ENCODE measurements at places on chromosomes 5 and 9.

DNA sequence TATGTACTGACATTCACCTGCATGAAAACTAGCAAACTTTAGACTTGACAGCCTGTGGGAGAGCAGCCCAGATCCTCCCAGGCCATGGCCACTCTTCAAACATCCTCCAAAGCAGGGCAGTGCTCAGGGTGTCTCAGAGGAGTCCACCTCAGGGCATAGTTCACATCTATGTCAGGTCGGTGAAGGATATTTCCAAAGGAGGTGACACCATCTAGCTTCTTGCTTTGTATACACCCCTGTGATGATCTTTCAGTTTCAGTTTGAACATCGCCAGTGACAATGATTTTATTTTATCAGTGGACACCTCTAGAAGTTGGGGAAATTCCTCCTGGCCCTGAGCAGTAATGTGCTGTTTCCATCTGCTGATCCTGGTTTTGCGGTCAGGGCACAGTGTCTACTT lies 20.1 kb downstream of the CDK20 start:
- DNase-seq: no peak

DNA sequence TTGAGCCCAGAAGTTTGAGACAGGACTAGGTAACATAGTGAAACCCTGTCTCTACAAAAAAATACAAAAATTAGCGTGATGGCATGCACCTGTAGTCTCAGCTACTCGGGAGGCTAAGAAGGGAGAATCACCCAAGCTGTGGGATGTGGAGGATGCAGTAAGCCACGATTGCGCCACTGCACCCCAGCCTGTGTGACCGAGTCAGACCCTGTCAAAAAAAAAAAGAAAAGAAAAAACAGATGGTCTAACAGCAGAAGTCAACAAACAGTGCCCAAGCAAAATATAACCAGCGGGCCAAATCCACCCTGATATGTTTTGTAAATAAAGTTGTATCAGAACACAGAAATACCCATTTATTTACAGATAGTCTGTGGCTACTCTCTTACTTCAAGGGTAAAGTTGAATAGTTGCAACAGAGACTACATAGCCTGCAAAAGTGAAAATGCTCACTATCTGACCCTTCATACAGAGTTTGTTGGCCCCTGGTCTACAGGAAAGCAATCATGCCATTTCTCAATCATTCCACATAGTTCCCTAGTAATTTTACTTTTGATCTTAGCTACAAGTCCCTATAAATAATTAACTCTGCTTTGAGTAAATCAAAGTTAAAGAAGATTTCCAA lies 383.7 kb downstream of the TLE1 start:
- no peak for DNase-seq

GRCh38 chr9:95181226-95181818 lies 136.2 kb downstream of the FANCC start:
- no peak for DNase-seq

GRCh38 chr9:101342595-101342994 lies 42.2 kb downstream of the BAAT start:
- no peak for DNase-seq

DNA sequence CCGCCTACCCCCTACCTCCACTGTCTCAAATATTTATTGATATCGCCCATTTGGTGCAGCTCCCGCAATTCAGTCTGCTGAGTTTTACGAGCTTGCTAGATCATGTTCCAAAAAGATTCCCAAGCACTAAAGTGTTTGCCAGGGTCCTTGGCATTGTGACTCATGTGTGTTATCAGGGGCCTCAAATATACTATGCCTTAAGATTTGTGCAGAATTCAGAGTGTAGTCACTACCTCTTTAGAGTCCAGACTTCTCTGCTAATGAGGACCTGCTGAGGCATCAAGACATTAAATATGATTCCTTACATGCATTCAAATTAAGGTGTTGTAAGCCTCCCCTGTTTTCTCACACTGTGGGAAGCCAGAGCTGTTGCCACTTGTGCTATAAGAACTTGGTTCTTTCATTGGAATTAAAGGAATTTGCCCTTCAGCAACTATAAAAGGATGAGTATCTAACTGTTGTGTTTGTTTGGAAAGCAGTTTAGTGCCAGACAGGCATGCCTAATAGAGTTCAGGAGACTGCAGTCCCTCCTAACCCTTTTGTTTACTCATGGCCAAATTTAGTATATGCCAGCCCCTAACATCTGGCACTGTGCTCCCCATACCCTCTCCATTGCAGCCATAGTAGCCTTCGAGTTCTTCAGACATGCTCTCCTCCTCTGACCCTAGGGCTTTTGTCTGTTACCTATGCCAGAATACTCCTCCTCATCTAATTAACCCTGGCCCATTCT lies 316.4 kb downstream of the NR3C1 start:
- DNase-seq: no peak

GRCh38 chr9:96122751-96123150 lies 179.2 kb downstream of the HSD17B3 start:
- no peak for DNase-seq

DNA sequence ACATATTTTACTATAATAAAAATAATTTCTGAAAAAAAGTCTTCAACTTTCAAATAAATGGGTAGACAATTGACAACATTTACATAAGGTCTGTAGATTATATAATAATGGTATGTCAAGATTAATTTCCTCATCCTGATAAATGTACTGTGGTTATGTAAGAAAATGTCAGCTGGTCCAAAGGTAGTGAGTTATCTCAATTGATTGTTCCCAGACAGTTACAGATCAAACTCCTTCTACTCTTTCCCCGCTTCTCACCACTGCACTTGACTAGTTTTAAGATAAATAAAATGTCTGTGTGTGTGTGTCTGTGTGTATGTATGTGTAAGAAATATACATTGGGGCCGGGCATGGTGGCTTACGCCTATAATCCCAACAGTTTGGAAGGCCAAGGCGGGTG lies 16.4 kb upstream of the MARCHF6 start:
- DNase-seq: no peak

- no peak for DNase-seq
Measured at GRCh38 chr5:73312146-73312871, 136.3 kb downstream of the FOXD1 start.

GRCh38 chr5:160921-161802 lies 30.1 kb upstream of the LRRC14B start:
- DNase-seq: no peak

- DNase-seq: no peak
Measured at GRCh38 chr9:105713260-105714019, 19.1 kb downstream of the TMEM38B start.

GRCh38 chr9:130336027-130336610 lies 70.6 kb downstream of the HMCN2 start:
- DNase-seq: no peak

- no peak for DNase-seq
Measured at GRCh38 chr9:134809292-134809691, 71.3 kb upstream of the FCN2 start.

GRCh38 chr5:118325931-118326330 lies 662.4 kb downstream of the DTWD2 start:
- no peak for DNase-seq

- DNase-seq: no peak
Measured at GRCh38 chr9:17380126-17380861, 198.6 kb upstream of the SH3GL2 start.

DNA sequence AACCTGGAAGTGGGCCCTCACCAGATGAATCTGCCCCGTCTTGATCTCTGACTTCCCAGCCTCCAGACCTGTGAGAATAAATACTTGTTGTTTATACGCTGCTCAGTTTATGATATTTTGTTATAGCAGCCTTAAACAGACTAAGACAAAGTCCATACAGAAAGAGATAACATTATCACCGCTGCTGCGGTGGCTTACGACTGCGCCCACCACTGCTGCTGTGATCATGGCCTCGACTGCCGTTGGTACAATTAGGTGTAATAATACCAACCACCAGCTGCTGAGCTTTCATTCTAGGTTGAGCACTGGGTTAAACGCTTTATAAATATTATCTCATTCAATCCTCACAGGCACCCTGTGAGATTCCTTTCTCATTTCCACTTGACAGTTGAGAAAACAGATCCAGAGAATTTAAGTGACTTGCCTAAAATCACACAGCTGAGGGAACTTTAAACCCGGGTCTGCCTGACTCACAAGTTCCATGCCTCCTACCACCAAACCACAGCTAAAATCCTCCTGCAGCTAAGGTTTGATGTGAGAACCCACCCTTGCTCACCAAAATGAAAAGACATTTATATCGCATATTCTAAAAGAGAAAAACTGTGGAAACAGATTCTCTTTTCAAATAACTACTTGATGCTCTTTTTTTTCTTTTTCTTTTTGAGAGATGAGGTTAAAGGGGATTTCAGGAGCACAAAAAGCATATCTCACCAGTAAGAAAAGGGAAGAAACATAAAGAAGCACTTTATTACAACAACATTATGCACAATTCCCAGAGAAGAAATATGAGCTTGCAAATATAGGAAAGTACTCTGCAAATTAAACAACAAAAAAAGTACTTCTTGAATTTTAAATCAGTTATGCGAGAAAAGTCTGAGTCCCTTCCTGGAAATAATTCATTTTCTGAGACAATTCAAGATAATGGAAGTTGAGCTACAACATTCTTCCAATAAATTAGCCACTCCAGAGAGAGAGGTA lies 23.9 kb downstream of the GOLM1 start:
- no peak for DNase-seq

- no peak for DNase-seq
Measured at GRCh38 chr5:122933956-122934355, 88.5 kb downstream of the SNX24 start.

DNA sequence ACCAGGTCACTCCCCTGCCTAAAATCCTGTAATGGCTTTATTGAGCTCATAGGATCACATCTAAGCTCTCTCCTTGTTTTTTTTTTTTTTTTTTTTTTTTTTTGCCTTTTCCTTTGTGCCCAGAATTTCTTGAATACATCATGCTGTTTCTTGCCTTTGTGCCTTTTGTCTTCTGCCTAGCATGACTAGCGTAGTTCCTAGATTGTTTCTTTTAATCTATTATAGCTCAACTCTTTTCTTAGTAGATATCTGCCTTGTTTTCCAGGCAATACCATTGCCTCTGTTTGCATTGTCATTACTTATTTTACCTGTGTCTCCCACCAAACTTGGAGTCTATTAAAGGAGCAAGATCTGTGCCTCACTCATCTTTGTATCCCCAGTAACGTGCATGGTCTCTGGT lies 106.1 kb upstream of the C9orf72 start:
- no peak for DNase-seq

DNA sequence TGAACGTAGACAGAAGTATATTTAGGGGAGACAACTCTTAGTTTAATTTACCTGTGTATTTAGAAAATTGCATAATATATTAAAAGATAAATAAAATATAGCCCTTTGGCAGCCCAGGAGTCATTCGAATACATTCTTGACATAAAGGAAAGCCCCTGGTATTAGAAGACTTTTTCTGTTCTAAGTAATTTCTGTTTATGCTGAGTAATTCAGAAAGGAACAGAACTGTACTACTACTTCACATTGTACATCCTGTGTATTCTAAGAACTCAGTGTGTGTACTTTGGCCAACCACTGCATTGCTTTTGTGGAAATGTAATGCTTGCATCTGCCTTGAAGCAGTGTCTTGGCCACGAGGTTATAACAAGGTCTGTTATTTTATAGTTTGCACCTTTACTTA lies 136.4 kb downstream of the KDM4C start:
- DNase-seq: no peak

- no peak for DNase-seq
Measured at GRCh38 chr9:115135821-115136778, 18.1 kb upstream of the TNC start.

DNA sequence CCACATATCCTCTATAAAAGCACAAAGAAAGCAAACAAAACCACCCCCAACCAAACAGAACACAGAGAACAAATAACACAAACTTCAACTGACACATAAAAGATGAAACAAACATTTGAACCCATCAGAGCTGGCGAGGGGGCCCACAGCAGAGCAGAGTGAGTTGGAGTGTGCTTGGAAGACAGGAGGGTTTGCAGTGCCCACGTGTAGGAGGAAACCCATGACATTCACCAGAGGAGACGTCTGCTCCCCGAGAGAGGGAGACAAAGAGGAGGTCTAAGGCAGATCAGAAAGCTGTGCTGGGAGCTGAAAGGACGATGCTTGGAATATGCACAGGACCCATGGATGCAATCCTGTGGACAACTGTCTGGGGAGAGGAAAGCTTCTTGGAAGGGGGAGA lies 27.0 kb downstream of the MRPL36 start:
- no peak for DNase-seq

- no peak for DNase-seq
Measured at GRCh38 chr5:113153512-113154097, 177.0 kb downstream of the DCP2 start.

- DNase-seq: no peak
Measured at GRCh38 chr9:112755016-112755427, 4.5 kb downstream of the SNX30 start.

DNA sequence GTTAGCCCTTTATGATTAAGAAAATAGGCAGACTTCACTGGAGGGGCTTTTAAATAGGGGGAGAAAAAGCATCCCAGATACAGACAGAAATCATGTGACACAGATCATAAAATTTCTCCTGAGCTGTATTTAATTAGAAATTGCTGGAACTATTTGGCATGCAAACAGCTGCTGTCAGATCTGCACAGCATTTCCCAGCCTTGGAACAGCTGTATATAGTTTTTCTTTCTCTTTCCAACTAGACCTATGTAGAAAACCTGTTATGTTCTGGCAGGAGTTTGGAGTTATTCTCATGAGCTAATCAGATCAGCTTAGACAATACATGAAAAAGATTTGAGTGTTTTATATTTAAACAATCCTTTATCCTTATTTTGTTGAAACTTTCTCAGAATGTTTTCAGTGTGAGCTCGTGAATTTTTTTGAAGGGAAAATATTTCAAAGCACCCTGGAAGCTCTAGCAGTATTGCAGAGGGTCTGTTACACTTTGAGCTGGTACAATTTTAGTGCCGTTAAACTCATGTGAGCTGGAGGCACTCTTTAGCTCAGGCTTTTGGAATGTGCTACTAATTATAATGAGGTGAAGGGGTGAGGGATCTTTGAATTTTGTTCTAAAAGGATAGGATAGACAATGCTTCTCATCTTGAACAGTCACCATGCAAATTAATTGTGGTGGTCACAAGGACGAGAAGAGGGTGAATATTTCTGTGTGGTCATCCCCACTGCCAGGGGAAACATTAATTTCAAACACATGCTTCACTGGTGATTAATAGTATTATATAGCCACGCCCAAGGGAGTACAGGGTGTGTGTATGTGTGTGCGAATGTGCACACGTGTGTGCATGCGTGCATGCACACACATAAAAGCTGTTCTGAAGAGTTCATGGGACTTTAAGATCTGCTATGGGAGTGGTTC lies 239.4 kb upstream of the FBXL7 start:
- peak; percentile 10 for DNase-seq

GRCh38 chr5:111680737-111681413 lies 76.1 kb downstream of the NREP start:
- DNase-seq: peak; percentile 80

- DNase-seq: no peak
Measured at GRCh38 chr9:69331444-69331843, 6.4 kb downstream of the ENTREP1 start.

DNA sequence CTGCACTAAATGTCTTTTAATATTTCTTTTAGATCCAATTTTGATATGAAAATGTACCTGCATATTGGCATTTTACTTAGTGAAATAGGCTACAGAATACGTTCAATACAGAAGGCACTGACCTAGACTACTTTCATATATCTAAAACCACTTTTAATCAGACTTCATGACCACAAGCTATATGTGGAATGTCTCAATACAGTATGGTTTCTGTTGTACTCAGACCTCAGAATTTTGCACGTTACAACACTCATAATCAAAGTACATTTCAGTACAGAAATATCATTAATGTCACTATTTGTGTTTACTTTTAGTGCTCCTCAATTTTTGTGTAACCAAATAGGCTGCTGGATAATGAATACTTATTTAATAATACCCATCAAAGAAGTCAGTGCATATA lies 74.8 kb downstream of the MEF2C start:
- no peak for DNase-seq
